CD4-positive, alpha-beta T cell treated with Interleukin-15 for 1 hour (primary cell): ENCODE measurements at places on chromosomes 11 and 22.

GRCh38 chr11:26335903-26336302 lies 4.0 kb downstream of the ANO3 start:
- no peak for DNase-seq

DNA sequence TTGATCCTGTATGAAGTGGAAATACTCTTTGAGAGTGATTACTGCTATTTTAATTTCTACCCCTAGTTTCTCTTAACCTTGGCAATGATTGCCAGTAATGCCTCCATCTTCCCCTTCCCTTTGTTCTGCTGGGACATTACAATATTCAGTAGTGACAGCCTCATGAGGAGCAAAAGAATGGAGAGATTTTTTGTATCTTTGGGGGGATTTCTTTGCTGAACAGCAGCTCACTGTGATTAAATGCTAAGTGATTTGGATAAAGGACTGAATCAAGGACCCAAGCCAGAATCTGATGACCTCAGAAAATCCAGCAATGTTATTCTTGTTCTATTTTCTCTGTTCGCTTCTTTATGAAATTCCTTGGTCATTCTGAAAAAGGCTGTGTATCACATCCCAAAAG lies 7.0 kb upstream of the SLC1A2 start:
- no peak for DNase-seq

- DNase-seq: no peak
Observed at GRCh38 chr11:3147257-3147619, 17.9 kb downstream of the OSBPL5 start.

GRCh38 chr11:26778000-26778757 lies 56.3 kb upstream of the SLC5A12 start:
- no peak for DNase-seq

GRCh38 chr22:19751497-19752245 lies 8.9 kb upstream of the TBX1 start:
- no peak for DNase-seq

GRCh38 chr11:8699903-8700302 lies 17.3 kb downstream of the RPL27A start:
- no peak for DNase-seq

- no peak for DNase-seq
Observed at GRCh38 chr11:128688031-128688713, 5.7 kb upstream of the FLI1 start.
